ENCODE measurements at places on chromosomes 3 and 15.
A peak's percentile ranks its signal among the peaks of the same experiment; 100 is the strongest.

DNA sequence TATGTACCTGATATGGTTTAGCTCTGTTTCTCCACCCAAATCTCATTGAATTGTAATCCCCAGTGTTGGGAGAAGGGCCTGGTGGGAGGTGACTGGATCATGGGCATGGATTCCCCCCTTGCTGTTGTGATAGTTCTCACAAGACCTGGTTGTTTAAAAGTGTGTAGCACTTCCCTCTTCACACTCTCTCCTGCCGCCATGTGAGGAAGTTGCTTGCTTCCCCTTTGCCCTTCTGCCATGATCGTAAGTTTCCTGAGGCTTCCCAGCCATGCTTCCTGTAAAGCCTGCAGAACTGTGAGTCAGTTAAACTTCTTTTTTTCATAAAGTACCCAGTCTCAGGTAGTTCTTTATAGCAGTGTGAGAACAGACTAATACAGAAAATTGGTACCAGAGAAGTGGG is 93.1 kb downstream of the C3orf70 start:
- DNase-seq: peak; percentile 26

- peak; percentile 70 for DNase-seq
Measured at GRCh38 chr15:31327669-31328427, 1.2 kb downstream of the KLF13 start.

DNA sequence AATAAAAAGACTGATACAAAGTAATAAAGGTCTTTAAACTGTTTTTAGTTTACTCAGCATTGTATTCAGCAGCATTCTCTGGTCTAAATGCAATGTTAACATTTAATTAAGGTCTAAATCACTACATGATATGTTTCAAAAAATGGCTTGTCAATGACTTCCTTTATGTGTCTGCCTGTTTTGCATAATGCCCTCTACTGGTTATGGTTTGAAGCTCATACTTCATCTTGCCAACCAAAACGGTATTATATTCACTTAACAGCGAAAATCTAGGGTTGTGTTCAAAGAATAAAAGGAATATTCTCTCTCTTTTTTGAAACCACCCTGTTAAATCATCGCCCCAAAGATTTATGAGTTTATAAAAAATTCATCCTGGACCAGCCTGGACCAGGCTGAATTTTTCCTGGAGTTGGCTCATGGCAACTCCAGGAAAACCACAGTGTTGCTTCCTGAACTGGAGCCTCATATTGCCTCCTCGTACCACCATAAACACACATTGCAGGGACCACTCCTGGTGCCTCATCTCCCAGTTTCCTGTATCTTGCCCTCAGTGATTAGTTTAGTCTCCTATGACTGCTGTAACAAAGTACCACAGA is 6.7 kb upstream of the NCEH1 start:
- DNase-seq: peak; percentile 39

DNA sequence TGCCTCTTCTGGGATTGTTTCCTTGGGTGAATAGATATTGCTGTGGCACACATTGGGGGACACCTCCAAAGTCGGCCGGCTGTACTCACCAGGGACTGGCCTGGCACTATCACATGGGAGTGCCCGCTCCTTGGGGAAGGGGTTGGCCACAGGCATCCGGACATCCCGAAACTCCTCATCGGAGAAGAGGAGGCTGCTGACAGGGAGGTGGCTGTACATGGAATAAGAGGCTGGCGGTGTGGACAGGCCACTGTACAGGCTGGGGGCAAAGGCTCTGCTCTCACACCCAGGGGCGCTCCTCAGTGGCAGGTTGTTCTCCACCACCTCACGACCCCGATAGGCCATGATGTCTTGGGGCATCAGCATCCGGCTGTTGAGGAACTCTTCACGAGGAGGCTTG is 15.7 kb downstream of the BCL6 start:
- no peak for DNase-seq

DNA sequence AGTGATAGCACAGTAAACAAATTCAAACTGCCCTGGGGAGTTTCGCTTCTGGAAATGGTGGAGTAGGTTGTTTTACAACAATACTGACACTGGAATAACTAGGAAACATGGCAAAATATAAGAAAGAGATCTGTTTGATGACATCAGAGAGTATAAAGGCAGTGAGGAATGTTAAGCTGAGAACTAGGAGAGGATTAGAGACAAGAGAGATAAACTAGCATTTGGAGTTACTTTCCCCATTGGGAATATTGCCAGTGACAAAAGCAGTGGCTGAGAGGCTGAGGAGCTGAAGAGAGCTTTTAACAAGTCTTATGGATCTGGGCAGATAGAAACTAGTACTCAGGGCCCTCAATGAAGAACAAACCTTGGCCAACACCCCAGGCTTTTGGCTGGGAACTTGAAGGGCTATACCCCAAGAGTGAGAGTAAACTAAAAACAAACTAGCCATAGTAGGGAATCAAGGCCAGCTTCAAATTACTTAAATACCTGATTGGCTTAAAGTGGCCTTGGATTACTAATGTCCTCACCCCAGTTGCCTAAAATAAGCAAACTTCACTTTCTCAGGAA is 280.4 kb downstream of the KLF13 start:
- DNase-seq: no peak

DNA sequence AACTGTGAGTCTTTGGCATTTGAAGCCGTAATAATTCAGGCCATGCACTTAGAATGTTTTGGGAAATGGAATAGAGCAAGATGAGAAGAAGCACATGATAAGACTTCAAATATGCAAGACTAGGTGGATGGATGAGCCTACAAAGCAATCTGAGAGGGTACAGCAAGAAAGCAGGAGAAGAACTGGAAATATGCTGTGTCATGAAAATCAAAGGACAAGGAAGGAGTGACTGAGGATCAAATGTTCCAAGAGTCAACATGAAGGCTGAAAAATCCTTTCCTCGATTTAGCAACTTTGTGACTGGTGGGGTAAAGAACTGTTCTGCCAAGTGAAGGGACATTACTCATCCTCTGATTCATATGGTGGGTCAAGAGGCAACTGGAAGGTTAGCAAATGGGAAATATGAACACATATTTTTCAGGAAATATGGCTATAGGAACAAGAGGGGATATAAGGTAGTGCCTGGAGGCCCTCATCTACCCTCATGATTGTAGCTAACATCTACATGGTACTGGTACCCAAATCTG is 803.7 kb upstream of the ARRDC4 start:
- no peak for DNase-seq

GRCh38 chr3:28218071-28218916 is 23.1 kb upstream of the CMC1 start:
- no peak for DNase-seq

GRCh38 chr3:10321630-10322351 is 879 bp upstream of the SEC13 start:
- DNase-seq: no peak

DNA sequence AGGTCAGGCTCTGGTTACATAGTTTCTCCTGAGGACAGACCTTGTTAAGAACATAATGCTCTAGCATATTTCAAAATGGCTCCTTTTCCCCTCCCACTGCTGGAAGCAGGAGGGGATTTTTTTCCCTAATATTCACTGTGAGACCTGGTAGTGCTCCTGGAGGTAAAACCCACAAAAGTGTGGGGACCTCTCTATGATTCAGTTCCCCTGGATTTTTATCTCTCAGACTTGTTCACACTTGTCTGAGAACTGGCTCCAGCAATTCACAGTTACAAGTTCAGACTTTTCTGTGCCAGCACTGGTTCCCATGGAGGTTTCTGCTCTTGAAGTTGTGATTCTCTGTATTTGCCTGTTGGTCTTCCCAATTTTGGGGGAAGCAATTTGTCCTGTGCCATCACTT is 36.3 kb upstream of the PCOLCE2 start:
- no peak for DNase-seq

GRCh38 chr3:36866368-36866767 is 78.5 kb downstream of the TRANK1 start:
- no peak for DNase-seq

GRCh38 chr15:26051761-26052675 is 188.9 kb upstream of the ATP10A start:
- DNase-seq: no peak

- no peak for DNase-seq
Measured at GRCh38 chr3:186213946-186214345, 105.1 kb upstream of the ETV5 start.

DNA sequence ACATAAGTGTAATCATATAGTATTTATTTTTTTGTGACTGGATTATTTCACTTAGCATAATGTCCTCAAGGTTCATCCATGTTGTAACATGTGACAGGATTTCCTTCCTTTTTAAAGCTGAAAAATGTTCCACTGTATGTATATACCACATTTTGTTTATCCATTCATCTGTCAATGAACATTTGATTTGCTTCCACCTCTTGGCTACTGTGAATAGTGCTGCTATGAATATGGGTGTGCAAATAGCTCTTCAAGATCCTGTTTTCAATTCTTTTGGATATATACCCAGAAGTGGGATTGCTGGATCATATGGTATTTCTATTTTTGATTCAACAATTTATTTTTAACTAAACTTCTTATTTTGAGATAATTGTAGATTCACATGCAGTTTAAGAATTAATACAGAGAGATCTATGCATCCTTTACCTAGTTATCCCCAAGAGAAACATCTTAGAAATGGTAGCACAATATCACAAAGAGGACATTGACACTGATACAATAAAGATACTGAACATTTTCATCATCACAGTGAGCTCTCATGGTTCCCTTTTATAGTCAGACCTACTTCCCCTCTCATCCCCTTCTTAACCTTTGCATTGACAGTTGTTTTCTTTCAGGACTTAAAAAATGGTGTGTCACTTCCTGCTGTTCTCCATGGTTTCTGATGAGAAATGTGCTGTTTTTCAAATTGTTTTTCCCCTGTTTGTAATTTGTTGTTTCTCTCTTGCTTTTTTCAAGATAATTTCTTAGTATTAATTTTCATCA is 90.1 kb downstream of the SATB1 start:
- peak; percentile 75 for DNase-seq

DNA sequence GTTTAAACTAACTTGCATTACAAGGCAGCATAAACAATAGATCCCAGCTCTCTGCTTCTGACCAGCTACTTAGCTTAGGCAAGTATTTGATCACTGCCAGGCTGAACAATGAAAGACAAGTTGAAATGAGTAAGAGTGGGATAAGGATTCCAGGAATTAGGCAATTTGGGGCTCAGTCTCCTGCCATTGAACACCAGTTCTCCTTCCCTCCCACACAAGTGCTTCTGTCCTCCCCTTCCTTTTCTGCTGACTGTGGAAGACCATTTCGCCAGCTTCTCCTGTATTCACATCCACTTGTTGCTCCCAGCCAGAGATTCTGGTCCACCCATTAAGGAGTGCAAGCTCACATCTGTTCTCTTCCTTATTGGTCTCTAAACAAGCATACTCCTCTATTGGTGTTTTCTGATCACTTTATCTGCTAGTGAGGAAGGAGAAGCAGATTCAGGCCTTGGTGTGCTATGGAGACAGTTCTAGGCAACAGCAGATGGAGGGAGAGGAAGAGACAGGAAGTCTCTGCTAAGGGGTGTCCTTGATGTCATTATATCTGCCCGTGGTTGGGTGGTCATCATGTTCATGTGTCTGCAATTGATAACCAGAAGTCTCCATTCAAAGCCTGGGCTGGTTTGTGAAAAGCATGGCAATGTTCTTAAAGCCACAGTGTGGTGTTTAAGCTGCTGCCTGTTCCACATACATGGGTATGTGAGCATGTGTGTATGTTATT is 121.5 kb downstream of the PLCL2 start:
- no peak for DNase-seq

GRCh38 chr3:158961911-158962310 is 160.1 kb downstream of the MFSD1 start:
- DNase-seq: no peak

GRCh38 chr3:115822579-115822978 is 199.3 kb downstream of the GAP43 start:
- no peak for DNase-seq

DNA sequence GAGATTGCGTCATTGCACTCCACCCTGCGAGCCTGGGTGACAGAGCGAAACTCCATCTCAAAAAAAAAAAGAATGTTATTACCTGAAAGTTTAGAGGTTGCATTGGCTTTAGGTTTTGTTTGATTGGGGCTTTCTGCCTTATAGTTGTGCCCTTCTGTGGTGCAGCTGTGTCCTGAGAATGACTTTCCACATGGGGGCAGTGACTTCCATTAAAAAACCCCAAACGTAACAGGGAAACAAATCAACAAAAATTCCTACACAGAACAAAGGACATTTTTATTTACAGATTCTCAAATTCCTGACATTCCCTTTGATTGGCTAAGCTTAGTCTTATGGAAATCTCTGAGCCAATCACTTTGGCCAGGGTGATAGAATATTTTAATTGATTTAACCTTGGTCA is 154.1 kb upstream of the GPR149 start:
- DNase-seq: no peak

Data from NB4 (cell line).